ENCODE measurements at places on chromosomes 16 and 17.
A peak's percentile ranks its signal among the peaks of the same experiment; 100 is the strongest.

DNA sequence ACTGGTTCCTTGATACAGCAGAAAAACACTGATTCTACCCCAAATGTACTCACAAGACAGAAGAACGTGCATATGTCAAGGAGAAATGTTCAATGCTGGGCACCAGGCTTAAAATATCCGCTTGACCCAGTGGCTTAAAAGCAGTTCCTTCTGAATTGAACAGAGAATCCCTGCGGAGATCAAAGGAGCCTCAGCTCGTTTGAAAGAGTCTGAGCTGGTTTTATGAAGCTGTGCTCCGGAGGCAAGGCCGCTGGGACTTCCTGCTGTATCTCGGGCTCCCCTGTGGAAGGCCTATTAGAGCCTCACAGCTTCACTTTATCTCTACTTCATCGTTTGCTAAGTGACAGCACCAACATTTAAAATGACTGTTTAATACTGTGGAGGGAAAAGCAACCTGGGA is 2.2 kb downstream of the LMF1 start:
- DNase-seq = no peak

- DNase-seq = no peak
Measured at GRCh38 chr17:48555258-48556228, 10.6 kb upstream of the HOXB2 start.

DNA sequence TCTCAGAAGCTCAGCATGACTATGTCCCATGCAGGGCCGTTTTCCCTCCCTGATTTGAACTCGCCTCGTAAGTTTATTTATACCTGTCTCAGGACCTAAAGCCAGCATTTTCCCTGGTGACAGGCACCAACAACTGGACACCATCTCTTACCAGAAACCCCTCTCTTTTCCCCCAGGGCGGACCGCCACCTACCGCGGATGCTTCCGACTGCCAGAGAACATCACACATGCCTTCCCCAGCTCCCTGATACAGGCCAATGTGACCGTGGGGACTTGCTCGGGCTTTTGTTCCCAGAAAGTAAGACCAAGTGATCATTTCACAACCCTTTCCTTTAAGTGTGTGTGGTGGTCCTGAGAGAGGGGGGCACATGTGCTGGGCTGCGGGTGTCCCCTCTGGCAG is 24.7 kb downstream of the WSCD1 start:
- no peak for DNase-seq

GRCh38 chr17:17727111-17727659 is 45.9 kb downstream of the RAI1 start:
- no peak for DNase-seq

DNA sequence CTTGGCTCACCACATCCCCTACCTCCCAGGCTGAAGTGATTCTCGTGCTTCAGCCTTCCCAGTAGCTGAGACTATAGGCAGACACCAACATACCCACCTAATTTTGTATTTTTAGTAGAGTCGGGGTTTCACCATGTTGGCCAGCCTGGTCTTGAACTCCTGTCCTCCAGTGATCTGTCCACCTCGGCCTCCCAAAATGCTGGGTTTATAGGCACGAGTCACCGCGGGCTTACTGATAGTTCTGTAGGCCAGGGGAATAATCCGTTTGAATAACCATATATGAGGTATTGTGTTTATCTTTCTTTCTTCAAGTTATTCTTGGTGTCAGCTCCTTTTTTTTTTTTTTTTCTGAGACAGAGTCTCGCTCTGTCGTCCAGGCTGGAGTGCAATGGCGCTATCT is 7.7 kb downstream of the FAM234A start:
- no peak for DNase-seq

DNA sequence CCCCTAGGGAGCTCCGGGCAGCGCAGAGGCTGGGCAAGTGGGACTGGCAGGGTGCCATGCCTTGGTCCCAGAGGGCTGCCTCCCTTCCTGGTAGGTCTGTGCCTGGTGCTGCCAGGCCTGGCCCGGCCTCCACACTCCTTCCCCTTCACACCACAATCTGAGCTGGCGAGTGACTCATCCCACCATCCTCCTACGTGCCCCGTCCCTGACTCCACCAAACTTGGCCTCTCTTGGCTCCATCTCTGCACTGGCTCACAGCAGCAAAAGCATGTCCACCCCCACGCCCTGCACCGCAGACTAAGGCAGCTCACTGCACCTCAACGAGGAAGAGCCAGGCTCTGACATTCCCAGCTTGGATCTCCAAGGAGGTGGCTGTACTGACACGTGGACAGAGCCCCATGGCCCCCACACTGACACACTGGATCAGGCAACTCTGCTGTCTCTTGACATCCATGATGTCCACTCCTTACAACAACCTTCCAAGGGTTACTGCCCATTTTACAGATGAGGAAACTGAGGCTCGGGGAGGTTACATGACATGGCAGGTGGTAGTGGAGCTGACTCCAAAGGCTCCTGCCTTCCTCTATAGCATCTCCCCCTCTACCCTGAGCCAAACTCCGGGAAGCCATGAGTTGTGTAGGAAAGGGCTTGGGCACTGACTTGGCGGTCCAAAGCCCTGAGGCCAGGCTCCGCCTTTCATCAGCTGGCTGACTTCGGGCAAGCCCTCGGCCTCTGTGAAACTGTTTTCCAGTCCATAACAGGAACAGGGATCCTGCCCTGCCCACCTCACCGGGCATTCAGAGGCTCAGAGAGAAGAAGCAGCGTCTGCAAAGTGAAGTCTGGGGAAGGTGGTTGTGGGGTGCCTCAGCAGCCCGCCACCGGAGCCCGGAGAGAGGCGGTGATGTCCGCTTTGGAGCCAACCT is 20.1 kb upstream of the KRT19 start:
- DNase-seq = no peak

DNA sequence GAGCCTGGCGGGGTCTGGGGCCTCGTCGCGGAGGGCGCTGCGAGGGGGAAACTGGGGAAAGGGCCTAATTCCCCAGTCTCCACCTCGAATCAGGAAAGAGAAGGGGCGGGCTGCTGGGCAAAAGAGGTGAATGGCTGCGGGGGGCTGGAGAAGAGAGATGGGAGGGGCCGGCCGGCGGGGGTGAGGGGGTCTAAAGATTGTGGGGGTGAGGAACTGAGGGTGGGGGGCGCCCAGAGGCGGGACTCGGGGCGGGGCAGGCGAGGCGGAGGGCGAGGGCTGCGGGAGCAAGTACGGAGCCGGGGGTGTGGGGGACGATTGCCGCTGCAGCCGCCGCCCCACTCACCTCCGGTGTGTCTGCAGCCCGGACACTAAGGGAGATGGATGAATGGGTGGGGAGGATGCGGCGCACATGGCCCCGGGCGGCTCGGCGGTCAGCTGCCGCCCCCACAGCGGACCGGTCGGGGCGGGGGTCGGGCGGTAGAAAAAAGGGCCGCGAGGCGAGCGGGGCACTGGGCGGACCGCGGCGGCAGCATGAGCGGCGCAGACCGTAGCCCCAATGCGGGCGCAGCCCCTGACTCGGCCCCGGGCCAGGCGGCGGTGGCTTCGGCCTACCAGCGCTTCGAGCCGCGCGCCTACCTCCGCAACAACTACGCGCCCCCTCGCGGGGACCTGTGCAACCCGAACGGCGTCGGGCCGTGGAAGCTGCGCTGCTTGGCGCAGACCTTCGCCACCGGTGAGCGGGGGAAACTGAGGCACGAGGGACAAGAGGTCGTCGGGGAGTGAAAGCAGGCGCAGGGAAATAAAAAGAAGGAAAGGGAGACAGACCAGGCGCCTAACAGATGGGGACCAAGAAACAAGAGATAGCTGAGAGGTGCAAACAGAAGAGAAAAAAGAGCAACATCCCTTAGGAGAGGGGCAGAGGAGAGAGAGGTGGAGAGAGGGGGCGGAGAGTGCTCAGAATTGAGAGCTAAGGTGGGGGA is at the start of gene PNMT:
PNMT (plus strand) TSS at position 509 of the 980 bp plus-strand sequence; CDS start at position 532, 23 bp downstream.
- DNase-seq = peak; percentile 82

- DNase-seq = no peak
Measured at GRCh38 chr17:58728798-58729197, 26.9 kb upstream of the PPM1E start.

DNA sequence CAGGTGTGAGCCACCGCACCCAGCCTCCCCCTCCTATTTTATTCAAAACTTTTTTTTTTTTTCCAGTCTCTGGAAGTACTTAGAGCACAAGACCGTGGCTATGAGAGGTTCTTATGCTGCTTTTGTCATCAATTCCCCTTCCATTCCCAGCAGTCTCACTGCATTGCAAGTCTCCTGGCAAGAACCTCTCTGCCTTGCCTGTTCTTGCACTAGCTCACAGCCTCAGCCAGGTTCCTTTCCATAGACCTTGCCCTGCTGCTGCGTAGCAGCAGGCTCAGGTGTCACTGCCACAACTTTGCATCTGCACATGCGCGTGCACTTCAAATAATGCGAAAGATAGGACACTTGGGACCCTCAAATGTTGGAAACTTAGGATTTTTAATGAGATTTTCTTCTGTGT is 15.6 kb downstream of the ATP6V0A1 start:
- DNase-seq = no peak

DNA sequence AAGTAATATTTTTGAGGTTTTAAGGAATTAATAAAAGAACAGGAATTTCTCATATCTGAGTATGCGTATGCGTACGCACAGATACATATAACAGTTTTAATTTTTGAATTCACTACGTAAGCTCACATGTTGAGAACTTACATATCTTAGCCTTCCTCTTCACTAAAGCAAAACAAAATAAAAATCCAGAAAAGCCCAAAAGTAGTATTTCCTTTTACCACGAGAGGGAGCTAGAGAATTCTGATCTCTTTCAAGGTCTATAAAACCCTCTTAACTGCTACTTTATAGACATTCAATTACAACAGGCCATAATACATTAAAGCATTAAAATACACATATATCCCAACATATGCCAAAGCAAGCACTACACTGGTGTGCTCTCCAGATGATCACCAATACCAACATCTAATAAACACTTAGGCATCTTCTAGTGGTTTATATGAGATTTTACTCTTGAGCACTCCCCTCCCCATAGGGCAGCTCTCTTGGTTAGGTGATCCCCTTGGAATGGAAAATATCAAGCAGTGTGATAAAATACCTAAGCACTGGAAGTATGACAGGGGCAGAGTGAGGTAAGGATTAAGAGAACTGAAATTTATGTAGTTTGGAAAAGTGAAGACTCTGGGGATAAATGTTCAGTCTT is 94.0 kb downstream of the SKAP1 start:
- DNase-seq = peak; percentile 36

DNA sequence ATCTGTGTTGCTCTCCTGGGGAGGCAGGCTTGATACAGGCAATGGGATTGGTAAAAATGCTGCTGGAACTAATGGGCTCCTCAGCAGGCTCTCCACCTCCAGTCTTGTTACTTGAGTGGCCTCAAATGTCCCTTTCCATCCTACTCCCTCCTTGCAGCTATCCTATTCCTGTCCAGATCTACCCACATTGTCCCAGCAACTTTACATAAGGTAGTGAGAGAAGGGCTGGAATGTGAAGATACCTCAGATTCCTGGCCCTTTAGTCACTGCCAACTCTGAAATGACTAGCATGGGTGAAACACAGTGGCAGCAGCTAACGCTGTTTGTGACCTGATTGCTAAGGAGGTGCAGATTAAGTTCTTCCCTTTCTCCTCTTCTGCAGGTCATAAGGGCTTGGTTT is 210.1 kb upstream of the HS3ST4 start:
- DNase-seq = no peak

DNA sequence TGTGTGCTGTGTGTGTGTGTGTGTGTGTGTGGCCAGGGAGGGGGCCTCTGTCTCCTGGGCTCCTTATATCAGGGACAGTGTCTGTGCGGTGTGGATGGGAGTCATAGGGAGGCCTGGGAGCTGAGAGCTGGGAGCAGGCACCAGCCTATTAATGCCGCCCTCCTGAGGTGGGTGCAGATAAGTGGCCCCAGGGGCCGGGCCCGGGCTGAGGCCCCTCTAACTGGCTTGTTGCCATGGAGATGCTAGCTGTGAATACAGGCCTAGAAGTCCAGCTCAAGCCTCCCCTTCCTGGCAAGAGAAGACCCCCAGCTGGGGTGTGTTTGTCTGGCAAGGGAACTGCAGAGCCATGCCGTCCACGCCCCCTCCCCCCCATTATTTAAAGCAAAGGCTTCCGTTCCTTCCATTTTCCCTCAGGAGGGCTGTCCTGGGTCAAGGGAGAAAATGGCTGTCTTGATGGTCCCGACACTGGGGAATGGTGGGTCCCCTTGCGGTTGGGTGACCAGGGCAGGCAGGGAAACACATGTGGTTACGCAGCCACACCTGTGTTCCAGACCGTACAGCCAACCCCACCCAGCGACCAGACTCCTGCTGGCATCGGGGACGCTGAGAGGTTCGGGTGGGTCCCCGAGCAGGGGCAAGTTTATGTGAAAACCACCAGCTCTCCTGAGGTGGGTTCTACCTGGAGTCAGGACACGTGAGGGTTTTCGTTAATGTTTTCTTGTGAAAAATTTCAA is 141.1 kb downstream of the MRM1 start:
- DNase-seq = no peak

DNA sequence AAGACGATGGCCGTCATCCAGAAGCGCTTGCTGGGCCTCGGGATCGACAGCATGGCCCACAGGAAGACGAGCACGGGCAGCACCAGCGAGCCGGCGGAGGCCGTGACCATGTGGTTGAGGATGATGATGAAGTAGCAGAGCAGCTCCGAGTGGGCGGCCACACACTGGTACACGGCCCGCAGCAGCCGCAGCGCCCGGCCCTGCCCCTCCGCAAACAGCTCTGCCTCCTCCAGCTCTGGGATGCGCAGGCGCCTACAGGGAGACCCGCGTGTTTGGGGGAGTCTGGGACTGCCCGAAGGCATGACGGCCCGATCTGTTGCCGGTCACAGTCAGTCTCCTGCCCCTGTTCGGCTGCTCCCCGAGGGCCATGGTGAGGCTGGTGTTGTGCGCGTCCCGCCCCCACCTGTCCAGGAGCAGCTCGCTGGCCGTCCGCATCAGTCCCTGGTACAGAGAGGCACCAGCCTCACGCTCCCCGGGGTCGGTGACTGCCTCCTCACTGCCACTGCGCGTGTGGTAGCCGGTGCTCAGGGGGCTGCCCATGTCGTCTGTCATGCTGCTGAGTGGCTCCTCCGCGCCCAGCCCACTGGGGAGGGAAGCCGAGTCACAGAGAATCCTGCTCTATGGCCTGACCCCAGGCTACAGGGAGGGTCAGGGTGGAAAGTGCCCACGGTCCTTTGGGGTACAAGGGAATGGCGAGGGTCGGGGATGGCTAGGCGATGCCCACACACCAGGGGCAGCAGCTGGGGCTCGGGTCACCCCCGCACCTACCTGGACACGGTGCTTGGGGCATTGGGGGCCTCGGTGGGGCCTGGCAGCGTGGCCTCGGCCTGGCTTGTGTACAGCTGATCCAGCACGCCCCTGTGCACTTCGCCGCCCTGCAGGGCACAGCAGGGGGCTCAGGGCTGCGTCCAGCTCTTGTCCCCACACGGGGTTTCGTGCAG is 15.8 kb downstream of the CTU2 start:
- DNase-seq = no peak

GRCh38 chr17:8622191-8622590 is 8.3 kb downstream of the MYH10 start:
- no peak for DNase-seq
